ENCODE measurements at places on chromosomes 2 and 18.

DNA sequence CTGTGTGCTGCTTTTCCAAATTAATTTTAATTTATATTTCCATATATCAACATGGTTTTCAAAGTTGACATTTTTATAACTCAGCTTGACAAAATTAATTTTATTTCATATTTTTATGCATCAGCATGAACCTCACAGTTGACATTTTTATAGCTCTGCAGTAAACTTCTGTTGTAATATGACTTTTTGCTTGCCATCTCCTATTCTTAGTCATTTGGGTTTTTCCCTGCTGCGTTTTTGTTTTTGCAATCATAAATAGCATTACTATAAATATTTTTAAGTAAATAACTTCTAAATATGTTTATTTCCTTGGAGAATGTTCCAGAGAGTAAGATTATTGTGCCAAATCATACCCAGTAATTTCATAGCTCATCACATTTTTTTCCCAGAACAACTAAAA lies 21.0 kb upstream of the L3MBTL4 start:
- DNase-seq: no peak

DNA sequence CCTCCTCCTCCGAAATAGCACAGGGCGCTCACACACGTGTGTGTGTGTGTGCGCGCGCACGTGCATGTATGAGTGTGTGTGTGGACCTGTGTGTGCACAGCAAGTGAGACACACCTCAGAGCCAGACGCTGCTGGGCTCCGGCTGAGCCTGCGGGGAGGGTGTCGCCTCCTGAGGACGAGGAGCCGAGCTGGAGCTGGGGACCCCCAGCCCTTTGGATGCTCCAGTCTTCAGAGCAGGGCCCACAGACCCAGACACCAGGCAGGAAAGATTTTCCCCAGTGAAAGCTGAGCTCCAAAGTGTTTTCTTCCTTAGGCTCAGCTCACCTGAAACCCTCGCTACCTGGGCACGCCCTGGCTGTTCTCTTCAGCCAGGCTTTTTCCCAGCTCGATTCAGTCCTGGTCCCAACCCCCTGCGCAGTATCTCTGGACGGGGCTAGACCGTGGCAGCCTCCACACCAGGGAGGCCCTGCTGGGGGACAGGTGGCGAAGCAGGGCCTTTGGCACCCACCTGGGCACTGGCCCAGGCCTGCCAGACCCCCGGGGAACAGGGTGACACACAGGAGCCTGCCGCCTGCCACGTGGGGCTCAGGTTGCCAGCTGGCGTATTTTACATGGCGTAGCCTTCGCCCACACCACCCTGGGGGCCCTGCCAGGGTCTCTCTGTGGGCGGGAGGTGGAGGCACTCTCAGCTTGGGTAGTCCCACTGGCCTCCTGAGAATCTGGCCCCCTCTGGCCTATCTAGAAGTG lies 36.2 kb downstream of the PDIA6 start:
- DNase-seq: no peak

DNA sequence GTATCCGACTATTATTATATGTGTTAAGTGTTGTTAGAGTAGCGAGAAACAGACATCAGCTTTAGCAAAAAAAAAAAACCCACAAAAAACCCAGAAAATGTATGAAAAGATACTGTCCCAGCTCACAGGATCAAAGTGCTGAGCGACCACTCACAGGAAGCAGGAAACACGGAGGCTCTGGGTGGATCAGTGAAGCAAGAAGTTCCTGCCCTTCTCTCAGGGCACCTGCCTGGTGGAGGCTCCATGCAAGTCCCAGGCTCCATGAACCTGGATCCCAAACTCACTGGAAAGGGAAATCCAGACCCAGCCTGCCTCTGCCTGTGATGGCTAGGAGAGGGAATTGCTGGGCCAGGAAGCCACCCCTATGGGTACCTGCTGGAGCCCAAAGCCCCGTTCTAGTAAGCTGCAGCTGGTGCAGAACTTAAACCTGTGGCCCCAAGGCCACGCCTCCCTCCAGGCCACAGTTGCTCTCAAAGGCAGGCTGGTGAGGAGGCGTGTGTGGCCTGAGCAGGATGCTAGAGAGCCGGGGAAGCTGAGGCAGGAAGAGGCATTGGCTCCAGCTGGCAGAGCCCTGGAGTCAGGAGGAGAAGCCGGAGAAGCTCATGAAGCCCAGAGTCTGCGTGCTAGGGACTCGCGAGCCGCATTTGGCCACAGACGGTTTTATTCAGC lies 63.5 kb upstream of the TAF1B start:
- DNase-seq: no peak

DNA sequence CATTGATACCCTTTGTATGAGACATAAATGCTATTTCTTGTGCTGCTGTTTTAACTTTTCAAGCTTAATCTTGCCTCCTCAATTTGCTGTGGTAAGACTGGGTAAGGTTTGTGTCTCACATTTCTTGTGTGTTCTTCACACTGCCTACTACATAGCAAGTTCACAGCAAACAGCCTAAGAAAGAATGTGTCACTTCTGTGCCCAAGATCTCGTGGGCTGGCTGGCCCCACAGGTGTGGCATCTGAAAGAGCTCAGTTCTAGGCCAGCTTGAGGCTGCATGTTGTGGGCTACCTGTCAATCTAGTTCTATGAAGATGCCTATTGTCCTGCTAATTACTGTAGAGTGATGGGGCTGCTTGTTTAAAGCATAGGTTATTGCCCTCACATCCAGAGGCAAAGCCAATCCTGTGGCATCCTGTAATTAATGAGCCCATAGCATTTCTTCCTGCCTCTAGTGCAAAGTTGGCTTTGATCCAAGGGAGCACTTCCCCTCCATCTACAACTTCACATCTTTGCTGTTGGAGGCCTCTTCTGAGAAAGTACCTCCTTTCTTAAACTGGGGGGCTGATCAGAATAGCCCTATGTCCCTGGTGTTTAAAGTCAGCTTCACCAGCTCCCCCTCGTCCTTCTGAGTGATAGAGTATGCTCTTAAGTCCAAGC lies 40.9 kb upstream of the ASPRV1 start:
- DNase-seq: no peak

DNA sequence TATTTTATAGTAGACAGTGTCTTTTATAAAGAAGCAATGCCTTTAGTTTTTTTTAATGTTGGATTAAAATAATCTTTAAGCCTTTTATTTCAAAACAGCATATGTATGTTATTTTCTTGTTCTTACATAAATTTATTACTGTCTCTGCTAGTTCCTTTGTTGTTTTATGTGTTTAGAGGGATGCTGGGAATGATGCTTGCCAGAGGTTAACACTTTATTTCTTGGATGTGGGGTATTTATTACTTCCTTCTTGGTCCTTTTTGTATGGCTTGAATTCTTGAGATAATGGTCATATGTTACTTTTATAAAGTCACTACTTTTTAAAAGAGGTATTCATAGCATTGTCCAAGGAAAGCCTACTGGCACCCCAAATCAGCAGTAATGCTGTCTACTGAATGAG lies 63.1 kb downstream of the ANKRD12 start:
- no peak for DNase-seq

GRCh38 chr2:86645752-86646151 lies 22.1 kb upstream of the RNF103 start:
- no peak for DNase-seq

GRCh38 chr2:10475221-10475722 lies 27.1 kb upstream of the ODC1 start:
- DNase-seq: no peak

GRCh38 chr18:7855028-7855427 lies 287.9 kb downstream of the PTPRM start:
- DNase-seq: no peak

GRCh38 chr18:52342456-52342855 lies 2.5 kb downstream of the DCC start:
- no peak for DNase-seq

DNA sequence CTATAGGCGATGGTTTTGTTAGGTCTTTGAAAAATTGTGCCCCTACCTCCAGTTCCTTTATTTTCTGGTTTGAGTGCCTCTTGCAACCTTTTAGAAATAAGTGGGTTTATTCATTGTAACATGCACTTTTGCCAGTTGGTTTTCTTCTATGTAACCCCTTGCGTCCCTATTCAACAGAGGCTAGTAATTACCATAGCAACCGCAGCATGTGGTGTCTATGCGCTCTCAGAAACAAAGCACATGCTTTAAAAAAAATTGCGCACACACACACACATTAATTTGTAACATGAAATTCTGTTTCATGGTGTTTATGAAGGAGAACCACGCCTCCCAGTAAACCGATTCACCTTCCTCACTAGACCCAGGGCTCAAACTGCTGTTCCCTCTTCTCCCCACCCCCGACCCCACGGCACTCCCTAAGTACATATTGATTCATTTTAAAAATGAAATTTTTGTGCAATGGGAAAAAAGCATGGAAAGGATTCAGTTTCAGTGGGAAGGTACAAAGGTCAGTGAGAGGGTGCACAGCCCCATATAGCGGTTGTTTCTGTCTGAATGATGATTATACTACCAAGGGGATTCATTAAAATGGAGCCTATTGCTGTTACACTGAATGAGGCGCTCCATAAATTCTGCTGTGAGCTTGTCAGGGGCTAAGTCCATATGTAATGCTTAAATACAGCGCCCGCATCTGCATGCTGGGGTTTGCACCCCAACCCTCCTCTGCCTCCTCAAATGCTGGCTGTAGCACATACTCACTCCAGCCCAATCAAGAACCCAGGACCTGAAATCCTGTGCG lies 206.9 kb downstream of the ICOS start:
- DNase-seq: no peak
